ENCODE measurements at places on chromosomes 2 and 18.

DNA sequence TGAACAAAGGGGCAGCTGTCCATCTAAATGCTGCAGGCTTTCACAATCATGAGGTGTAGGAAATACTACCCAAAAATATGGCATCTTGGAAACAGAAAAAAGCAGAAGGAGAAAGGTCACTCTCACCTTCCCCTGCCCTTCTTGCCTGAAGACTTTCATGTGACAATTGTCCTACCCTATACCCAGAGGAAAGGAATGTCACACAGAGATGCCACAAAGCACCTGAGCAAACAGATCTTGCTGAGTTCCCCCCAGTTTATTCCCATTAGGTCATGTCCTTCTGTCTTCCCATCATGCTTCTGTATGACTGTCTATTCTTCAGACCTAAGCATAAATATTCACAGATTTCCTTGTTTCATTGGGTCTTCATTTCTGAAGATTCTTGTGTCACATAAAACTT, 116.6 kb upstream of the MSH6 start:
- DNase-seq = no peak

DNA sequence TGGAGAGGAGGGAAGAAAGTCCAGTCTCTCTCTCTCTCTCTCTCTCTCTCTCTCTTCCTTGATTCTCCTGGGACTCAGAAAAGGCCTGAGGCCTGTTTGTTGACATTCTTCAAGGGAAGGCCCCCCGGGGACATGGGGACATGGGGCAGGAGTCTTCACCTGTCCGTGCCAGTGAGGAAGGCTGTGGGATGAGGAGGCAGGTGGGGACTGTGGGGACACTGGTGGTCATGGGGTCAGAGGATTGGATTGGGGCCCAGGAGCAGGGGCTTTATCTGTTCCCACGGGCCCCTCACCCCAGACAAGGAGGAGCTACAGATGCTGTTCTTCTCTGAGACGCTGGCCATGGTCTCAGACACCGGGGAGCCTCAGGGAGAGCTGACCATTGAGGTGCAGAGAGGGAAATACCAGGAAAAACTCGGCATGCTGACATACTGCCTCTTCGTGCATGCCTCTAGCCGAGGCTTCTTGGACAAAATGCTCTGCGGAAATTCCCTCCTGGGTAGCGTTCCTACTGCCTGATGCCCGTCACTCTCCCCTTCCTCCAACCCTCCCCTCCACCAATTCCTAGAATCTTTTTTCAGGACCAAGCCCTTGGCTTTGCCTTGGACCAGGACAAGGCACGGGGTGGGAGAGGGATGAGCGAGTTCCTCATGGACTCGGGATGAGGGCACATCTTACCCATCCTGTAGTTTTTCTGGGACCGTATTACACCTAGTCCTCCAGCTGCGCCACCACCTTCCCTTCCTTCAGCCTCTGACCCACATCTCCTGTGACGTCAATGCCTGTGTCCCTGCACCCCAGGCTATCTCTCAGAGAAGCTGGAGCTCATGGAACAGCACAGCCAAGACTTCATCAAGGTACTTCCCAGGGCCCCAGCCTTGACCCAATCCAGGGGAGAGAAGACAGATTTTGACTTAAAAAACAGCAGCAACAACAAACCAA, 850 bp downstream of the CATIP start:
- DNase-seq = no peak

DNA sequence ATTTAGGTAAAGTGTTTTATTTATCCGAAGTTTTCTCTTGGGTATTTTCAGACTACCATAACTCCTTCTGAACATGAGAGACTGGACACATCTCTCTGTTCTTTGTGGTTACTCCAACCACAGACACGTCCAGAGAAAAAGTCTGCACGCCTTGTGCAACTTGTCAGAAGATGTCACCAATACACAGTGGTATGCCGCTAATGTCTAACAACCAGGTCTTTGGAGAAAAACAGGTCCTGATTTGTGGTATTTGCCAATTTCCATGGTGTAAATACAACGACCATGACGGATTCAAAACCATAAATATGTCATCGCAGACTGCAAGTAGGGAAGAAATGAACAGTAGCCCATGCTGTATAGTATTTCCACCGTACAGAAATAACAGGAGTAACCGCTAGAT, 620.6 kb upstream of the ID2 start:
- DNase-seq = no peak

GRCh38 chr2:230924470-230925341, at the start of gene GPR55:
Gene GPR55, minus strand, starts transcription at chr2:230925242. Its CDS starts 14,280 bp downstream, at chr2:230910962.
- DNase-seq = peak; percentile 51

DNA sequence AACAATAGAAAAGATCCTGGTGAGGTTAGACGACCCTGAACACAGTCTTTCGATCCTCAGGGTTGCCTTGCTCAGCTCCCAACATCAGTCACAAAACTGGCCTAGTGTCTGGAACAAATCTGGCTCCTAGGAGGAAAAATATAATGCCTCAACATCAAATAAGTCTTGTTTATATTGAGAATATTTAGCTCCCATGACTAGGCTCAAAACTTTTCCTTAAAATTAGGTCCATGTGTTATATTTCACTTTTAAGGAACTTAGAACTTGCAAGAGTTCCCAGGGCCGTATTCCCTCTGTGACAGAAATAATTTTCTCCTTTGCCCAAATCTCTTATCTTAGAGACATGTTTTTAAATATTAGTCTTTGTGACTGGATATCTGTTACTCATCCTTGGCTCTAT, 819.7 kb upstream of the ZEB2 start:
- DNase-seq = no peak

- DNase-seq = no peak
Measured at GRCh38 chr2:75716406-75716805, 5.7 kb upstream of the GCFC2 start.

DNA sequence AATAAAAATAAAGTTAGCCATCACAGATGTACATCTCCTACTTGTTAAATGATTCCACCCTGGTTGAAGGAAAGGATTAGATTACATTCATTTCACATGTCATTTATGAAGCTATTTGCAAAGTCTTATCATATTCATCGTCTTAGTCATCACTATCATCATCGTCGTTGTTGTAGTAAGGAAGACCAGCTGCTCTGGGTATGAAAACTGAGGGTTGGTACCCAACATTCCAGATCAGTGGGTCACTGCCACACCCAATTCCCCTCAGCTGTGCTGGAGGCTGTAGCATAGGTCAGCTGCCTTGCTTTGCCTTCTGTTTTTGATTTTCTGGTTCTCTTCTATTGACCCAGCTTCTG, 20.9 kb upstream of the CCBE1 start:
- no peak for DNase-seq

GRCh38 chr2:11348209-11348749, 3.8 kb upstream of the ROCK2 start:
- no peak for DNase-seq

DNA sequence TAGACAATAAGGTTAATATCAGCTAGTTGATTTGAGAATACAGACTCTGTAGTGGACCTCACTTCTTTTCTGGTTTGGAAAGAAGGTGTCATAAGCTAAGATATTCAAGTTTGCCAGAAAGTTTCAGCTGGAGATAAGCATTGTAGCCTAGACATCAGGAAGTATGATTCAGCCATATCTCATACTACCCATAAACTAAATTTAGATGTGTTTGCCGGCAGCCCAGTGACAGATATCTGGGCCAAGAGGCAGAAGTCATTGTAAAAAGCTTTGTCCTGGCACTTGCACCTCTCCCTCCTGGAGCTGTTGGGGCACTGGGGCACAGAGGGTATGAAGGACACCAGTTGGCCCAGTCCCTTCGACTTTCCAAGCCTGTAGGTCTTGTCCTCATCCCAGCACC, 128.0 kb downstream of the EPHA4 start:
- no peak for DNase-seq

GRCh38 chr2:6948677-6949351, 31.6 kb downstream of the RNF144A start:
- DNase-seq = no peak

DNA sequence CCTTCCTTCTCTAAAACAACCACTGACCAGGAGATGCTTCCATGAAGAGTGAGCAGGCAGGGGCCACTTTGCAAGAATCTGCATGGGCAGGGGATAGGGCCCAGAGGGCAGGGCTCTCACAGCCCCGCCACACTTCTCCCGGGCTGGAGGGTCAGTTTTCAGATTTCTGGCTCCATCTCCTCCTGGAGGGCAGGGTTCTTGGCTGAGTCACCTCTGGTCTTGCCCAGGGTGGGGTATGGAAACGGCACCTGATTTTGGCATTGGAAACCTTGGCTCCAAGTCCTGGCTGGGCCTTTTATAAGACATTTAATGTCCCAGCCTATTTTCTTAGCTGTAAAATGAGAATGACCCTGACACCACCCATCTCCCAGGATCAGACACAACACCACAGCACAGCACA, 27.6 kb upstream of the ASPRV1 start:
- no peak for DNase-seq

GRCh38 chr2:218798767-218799504, 17.0 kb downstream of the CYP27A1 start:
- DNase-seq = no peak

DNA sequence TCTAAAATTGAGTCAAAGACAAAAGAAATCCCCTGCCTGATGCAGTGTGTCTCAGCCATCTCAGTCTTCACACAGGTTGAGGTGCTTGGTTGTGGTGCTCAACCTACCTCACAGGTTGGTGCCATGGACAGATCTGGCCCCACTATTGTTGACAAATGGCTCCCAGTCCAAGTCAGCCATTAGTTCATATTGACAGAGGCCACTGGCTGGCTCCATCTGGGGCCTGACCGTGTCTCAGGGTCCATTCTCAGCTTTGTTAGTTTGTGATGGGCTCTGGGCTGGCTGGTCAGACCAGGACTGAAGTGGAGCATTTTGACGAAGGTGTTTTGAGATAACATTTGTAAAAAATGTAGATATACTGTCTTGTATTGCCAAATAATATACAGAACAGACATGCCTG, 36.9 kb downstream of the MRPL33 start:
- no peak for DNase-seq

DNA sequence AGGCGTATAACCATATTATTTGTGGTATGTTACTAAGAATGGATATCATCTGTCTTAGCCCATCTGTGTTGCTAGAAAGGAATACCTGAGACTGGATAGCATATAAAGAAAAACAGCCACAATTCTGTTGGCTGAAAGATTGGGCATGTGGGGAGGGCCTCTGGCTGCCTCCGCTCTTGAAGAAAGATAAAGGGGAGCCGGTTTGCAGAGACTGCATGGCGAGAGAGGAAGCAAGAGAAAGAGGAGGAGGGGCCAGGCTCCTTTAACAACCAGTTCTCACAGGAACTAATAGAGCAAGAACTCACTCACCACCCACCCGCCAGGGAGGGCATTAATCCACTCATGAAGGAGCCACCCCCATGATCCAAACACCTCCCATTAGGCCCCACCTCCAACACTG, 29.2 kb upstream of the UXS1 start:
- DNase-seq = no peak

DNA sequence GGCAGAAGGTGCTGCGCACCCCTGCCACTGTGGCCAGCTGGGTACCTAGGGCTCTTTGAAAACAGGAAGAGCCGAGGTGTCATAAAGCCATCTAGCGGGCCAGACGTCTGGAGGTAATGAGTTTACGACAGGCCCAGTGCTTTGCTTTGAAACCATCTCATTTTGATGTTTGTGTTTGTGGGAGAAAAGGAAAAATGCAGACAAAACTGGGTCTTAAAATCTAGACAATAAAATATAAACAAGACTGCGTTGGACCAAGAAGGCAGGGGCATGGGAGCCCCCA, 3.2 kb downstream of the HOXD9 start:
- DNase-seq = no peak

DNA sequence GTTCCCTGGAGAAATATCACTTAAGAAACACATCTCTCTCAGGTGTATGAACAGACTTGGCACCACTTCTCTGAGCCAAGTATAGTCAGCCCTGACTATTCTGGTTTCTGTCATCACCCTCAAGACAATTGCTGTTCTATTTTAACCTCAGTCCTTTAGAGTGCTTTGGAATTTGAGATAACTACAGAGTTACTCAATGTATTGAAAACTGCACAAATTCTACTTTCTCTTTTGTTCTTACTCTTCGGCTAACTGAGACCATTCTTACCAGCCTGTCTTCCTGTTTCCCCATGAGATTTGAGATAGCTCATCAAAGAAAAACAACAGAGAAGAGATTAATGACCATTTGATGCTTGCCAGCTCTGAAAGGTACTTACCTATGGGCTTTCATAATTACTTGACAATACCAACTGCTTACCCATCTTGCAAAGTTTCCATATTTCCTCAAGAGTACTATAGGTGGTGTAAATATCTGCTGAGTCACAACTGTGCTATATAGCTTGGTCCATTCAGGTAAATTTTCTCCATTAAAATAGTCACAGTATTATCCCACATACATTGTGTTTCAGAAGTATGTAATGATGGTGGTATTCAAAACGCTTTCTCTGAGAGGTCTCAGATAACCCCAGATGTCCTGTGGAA, 467.5 kb upstream of the CHST9 start:
- no peak for DNase-seq

- no peak for DNase-seq
Measured at GRCh38 chr2:46866770-46867246, 48.8 kb downstream of the MCFD2 start.

DNA sequence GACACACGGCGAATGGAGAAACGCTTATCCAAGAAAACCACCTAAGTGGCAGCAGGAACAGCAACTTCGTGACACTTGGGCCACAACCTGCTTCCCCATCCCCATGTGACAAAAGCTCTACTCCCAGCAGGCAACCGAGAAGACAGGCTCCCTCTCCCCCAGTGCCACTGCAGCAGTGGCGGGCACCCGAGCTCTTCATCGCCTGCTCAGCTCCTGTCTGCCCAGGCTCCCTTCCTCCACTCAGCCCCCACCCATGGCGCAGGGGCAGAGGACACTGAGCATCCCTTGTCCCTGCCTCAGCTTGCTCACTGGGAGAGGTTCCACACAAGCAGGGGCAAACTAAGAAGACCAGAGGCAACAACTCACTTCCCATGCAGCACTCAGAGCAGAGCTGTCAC, 22.9 kb downstream of the SLC66A2 start:
- DNase-seq = no peak

- DNase-seq = no peak
Measured at GRCh38 chr18:37435996-37436395, 129.6 kb downstream of the CELF4 start.

GRCh38 chr2:219404954-219405353, 13.2 kb upstream of the DES start:
- no peak for DNase-seq

DNA sequence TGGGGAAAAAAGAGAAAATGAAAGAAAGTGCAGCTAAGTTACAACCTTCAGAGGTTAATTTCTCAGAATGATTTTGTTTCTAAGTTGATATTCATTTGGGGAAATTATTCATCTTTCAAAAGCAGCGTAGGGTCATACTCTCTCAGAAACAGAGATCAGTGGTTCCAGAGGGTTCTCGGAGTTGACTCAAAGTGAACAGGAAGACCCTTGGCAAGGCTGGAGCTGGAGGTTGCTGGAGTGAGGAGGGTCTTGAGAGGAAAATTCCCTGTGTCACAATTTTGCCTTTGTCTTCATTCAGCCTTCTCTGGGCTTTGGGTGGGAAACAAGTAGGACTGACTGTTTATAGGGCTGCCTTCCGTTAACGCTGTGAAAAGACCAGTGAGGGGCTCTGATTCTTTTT, 168.2 kb downstream of the ICOS start:
- DNase-seq = no peak

DNA sequence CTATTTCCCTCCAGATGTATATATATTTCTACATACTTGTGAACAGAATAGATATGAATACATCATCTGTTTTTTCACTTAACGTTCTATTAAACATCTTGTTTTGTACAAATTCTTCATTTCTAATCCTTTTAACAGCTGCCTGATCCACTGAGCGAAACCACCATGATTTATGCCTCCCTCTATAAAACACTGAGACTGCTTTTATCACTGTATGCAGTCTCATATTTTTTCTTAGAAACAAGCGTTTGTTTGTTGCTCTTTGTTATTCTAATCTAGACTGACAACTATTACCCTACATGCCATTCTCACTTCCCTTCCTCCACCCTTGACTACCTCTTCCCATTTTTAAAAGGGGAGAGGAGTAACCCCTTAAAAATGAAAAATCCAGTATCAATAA, 88.2 kb downstream of the DTNB start:
- DNase-seq = no peak
